Left ventricle myocardium superior (tissue), 1 donor: ENCODE measurements at places on chromosomes 3 and 15. TPM values are rescaled to one million over a fixed set of nuclear protein-coding genes. Genes with fewer than 3 reads are reported as not detected.

IFT122 gene
- total RNA-seq, result 16.8 TPM

SERPINI2 gene
- total RNA-seq, result not detected

EPB42 gene
- total RNA-seq, result 0.15 TPM

CEP63 gene
- 35.1 TPM for total RNA-seq

CTXN2 gene
- not detected for total RNA-seq

RPN1 gene
- total RNA-seq, result 104 TPM

PEX11A gene
- 13.9 TPM for total RNA-seq

ARGFX gene
- not detected for total RNA-seq

LRRC34 gene
- total RNA-seq, result 1.6 TPM

MUC4 gene
- not detected for total RNA-seq

RPUSD2 gene
- total RNA-seq, result 11.4 TPM

RTP3 gene
- total RNA-seq, result not detected

TRNT1 gene
- total RNA-seq, result 12.6 TPM

TERC gene
- 3.5 TPM for total RNA-seq

BSN gene
- 0.30 TPM for total RNA-seq

GHRL gene
- total RNA-seq, result not detected

RPP14 gene
- total RNA-seq, result 25.0 TPM

STRIT1 gene
- total RNA-seq, result 0.79 TPM

TMC3 gene
- not detected for total RNA-seq

GCSAM gene
- not detected for total RNA-seq

PLSCR2 gene
- total RNA-seq, result not detected

SPATA12 gene
- not detected for total RNA-seq

AQP9 gene
- total RNA-seq, result 1.9 TPM

TRH gene
- not detected for total RNA-seq

TMEM212 gene
- total RNA-seq, result not detected

CHRFAM7A gene
- 1.3 TPM for total RNA-seq

EPHB1 gene
- total RNA-seq, result 1.8 TPM

IL16 gene
- 5.5 TPM for total RNA-seq

MUC20 gene
- 3.6 TPM for total RNA-seq

TRIM59 gene
- total RNA-seq, result 0.40 TPM

CISH gene
- total RNA-seq, result 10.2 TPM

C3orf18 gene
- 51.0 TPM for total RNA-seq

CCR3 gene
- not detected for total RNA-seq

TTLL13 gene
- total RNA-seq, result 0.20 TPM

LRRK1 gene
- total RNA-seq, result 2.3 TPM

CCR8 gene
- not detected for total RNA-seq

PPM1L gene
- total RNA-seq, result 56.4 TPM

KY gene
- 20.6 TPM for total RNA-seq

LHFPL4 gene
- total RNA-seq, result not detected

IL20RB gene
- 0.12 TPM for total RNA-seq

AHSG gene
- total RNA-seq, result not detected

LXN gene
- total RNA-seq, result 3.3 TPM

GRAMD1C gene
- total RNA-seq, result 3.4 TPM

BBX gene
- total RNA-seq, result 43.8 TPM

GCHFR gene
- total RNA-seq, result 5.6 TPM

COL6A6 gene
- total RNA-seq, result 1.6 TPM

ROPN1 gene
- total RNA-seq, result not detected
